ENCODE measurements at places on chromosomes 11 and 22. TPM values are rescaled to one million over a fixed set of nuclear protein-coding genes. Genes with fewer than 3 reads are reported as not detected.

DNA sequence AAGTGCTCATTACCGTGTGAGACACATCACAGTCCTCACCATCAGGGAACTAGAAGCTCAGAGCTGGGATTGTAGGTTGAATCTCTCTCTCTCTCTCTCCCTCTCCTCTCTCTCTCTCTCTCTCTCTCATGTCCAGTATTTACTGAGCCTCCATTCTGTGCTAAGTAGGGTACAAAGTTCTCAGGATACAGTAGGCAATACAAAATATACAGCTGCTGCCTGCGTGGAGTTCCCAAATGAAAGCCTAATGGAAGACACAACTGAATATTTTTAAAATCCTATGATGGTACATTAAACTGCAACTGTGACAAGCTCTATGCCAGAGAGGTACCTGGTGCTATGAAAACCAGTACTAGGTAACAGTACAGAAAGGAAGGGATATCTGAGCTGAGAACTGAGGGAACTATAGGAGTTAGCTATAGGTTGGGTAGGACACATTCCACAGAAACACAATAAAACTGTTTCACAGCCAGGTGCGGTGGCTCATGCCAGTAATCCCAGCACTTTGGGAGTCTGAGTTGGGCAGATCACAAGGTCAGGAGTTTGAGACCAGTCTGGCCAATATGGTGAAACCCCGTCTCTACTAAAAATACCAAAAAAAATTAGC, 9.6 kb upstream of the PRG2 start:
- H3K36me3 ChIP-seq: no peaks in the 10 kb centered on the region
- DNase-seq: no peak
- H3K27me3 ChIP-seq: no peaks in the 10 kb centered on the region
- H3K4me1 ChIP-seq: no peaks in the 10 kb centered on the region

- no peak overlapping the region for H3K27ac ChIP-seq
- no peaks in the 10 kb centered on the region for H3K36me3 ChIP-seq
- H3K27me3 ChIP-seq: no peaks in the 10 kb centered on the region
- DNase-seq: no peak
- peaks cover 44% of the 10 kb centered on the region for H3K4me1 ChIP-seq
These were observed 127.8 kb downstream of the TEAD1 start for GRCh38 chr11:12801976-12802375.

The SLC37A2 gene
- total RNA-seq: 2.0 TPM

GRCh38 chr11:111450480-111451320, 61.5 kb downstream of the BTG4 start:
- no peaks in the 10 kb centered on the region for H3K36me3 ChIP-seq
- H3K27me3 ChIP-seq: no peaks in the 10 kb centered on the region
- H3K4me1 ChIP-seq: no peaks in the 10 kb centered on the region

- H3K4me3 ChIP-seq: no peak overlapping the region
- H3K27ac ChIP-seq: no peak overlapping the region
- DNase-seq: no peak
- no peaks in the 10 kb centered on the region for H3K36me3 ChIP-seq
- H3K27me3 ChIP-seq: no peaks in the 10 kb centered on the region
These were observed 1104.4 kb upstream of the CCDC90B start for GRCh38 chr11:84390441-84391078.

DNA sequence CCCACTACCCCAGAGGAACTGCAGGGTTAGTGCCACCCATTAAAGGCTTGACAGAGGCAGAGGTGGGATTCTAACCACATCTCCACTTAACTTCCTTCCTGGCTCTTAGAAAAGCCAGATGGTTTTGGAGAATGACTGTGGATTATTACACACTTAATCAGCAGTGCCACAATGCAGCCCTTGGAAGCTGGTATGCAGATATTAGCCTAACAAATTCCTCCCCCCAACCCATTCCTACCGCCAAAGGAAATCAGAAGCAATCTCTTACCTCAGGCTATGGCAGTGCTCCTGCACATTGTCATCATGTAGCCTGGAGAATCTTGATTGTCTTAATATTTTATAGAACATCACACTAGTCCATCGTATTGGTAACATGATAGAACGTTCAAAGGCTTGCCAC, 23.2 kb upstream of the NRGN start:
- H3K36me3 ChIP-seq: no peaks in the 10 kb centered on the region
- no peak for DNase-seq
- H3K27ac ChIP-seq: no peak overlapping the region
- H3K4me3 ChIP-seq: no peak overlapping the region
- H3K27me3 ChIP-seq: peaks cover 7% of the 10 kb centered on the region

DNA sequence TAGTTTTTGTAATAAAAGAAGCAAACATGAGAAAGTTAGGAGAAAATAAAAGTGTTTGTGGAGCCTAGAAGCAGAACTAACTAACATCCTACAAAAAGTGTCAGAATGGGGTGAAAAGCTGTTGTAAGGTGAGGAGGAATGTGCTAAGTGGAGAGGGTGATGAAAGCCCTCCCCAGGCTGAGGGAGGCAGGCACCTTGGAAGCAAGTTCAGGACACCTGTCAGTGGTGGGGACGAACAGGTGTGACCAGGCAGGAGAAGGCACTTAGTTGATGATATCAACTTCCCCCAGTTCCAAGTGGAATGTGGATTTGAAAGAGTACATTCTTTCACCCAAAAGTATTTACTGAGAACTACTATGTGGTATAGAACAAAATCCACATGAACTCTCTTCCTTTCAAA, 18.7 kb upstream of the BMAL1 start:
- H3K27me3 ChIP-seq: no peaks in the 10 kb centered on the region
- no peaks in the 10 kb centered on the region for H3K36me3 ChIP-seq
- no peak for DNase-seq
- no peak overlapping the region for H3K4me3 ChIP-seq
- no peaks in the 10 kb centered on the region for H3K4me1 ChIP-seq

The GRAMD4 gene
- 31.6 TPM for total RNA-seq

DNA sequence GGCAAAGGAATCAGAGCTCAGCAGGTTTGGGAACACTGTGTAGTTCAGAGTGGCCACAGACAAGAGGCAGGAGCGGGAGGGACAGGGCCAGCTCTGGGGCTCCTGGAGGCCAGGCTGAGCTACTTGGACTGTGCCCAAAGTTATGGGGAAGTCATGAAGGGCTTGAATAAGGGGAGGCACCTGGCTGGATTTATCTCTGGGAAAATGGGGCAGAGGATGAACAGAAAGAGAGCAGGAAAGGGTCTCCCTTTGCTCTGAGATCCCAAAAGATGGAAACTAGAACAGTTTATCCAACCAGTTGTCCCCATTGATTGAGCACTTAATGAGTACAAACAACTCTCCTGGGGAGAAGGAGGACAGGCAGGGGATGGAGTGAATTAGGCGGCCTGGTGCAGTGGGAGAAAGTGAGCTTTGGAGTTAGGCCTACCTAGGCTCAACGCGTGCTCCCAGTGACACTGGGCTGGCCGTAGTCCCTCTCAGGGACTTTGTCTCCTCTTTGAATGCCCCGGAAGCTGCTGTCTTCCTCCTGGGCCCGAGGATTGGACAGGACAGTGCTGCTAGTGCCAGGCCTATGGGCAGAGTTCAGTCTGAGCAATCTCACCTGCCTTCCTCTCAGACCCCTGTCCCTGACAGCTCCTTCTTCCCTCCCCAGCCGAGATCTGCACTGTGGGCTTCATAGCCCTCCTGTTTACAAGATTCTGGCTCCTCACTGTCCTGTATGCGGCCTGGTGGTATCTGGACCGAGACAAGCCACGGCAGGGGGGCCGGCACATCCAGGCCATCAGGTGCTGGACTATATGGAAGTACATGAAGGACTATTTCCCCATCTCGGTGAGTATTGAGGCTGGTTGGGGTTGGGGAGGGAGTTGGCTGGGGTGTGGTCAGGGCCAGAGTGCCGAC, 2.0 kb downstream of the MOGAT2 start:
- no peaks in the 10 kb centered on the region for H3K4me1 ChIP-seq
- no peaks in the 10 kb centered on the region for H3K27me3 ChIP-seq
- H3K4me3 ChIP-seq: no peak overlapping the region
- no peak for DNase-seq

All from right atrium auricular region (tissue), 2 donors.